ENCODE measurements at places on chromosomes 13 and 19.

GRCh38 chr13:44231786-44232516, 141.7 kb upstream of the SERP2 start:
- DNase-seq = no peak

GRCh38 chr13:28268800-28269223, 130.5 kb downstream of the PAN3 start:
- no peak for DNase-seq

GRCh38 chr13:113742000-113742441, 17.0 kb upstream of the TMEM255B start:
- DNase-seq = no peak

DNA sequence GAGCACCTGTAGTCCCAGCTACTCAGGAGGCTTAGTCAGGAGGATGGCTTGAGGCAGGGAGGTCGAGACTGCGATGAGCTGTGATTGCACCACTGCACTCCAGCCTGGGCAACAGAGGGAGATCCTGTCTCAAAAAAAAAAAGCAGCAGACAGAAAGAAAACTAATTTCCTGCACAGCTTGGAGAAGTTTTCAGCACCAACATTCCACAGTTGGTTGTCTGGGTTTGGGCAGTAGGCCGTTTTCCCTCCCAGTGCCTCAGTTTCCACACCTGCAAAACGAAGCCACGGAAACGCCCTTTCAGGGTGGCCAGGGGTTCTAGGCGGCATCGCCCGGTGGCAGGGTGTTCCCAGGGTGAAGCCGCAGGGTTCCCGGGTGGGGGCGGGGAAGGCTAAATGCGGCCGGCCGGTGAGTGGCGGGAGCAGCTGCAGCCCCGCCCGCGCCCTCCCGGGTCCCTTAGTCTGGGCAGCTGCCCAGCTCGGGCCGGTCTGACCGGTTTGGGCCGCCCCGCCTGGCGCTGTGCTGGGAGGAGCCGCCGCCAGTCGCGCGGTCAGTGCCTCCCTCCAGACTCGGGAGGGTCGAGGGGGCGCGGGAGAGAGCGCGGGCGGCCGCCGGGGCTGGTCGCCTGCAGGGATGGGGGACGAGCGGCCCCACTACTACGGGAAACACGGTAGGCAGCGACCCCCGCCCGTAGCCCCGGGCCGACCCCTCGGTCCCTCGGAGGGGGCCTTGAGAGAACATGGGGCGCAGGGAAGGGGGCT, at the start of gene SLC44A2:
Gene SLC44A2, plus strand, starts transcription at position 551 of the 759 bp plus-strand sequence. Its CDS starts 81 bp downstream, at position 632.
- no peak for DNase-seq

DNA sequence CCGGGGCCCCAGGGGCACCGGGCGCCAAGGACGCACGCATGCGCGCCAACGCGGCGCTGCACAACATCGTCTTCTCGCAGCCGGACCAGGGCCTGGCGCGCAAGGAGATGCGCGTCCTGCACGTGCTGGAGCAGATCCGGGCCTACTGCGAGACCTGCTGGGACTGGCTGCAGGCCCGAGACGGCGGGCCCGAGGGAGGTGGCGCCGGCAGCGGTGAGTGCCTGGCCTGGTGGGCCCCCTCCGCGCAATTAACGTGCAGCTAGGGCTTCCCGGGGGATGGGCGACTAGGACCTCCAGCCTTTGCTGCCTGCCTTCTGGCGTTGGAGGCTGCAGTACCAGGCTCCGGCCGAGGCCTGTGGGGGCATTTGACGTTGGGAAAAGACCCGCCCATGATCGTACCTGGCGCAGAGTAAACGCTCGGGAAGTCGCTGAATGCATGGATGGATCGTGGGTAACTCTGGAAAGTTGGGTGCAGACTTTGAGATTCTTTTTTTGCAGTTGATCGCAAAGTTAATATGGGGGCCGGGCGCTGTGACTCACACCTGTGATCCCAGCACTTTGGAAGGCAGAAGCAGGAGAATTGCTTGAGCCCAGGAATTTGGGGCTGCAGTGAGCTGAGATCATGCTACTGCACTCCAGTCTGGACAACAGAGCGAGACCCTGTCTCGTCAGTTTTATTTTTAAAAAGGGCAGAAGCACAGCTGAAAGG, 7.3 kb downstream of the APC2 start:
- no peak for DNase-seq

All from DMS 273 treated with DMSO at 0.1 percent for 48 hours (cell line).